ENCODE measurements at places on chromosomes 3 and 15.

- no peak for DNase-seq
These were observed 106.6 kb downstream of the SSR3 start for GRCh38 chr3:156448300-156448699.

DNA sequence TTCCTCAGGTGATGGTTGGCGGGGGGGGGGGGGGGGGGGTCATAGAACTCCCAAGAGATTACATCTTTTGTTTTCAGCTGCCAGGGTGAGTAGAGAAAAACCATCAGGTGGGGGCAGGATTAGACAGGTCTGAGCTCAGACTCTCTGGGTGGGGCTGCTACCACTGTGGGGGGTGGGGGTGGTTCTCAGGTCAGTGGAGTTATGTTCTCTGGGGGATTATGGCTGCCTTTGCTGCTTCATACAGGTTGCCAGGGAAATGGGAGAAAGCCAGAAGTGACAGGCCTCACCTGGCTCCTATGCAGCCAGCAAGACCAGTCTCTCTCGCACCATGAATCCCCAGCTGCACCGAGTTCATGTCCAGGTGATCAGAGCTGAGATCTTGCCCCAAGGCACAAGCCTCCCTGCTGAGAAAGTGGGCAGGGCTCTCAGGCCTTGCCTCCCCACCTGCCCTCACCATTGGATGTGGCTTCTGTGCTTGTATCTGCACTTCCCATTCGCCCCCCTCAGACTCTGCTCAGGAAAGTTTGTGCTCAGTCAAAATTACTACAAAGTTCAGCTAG is 828.1 kb downstream of the MCTP2 start:
- no peak for DNase-seq

GRCh38 chr3:86785386-86785785 is 205.6 kb downstream of the VGLL3 start:
- DNase-seq: no peak

DNA sequence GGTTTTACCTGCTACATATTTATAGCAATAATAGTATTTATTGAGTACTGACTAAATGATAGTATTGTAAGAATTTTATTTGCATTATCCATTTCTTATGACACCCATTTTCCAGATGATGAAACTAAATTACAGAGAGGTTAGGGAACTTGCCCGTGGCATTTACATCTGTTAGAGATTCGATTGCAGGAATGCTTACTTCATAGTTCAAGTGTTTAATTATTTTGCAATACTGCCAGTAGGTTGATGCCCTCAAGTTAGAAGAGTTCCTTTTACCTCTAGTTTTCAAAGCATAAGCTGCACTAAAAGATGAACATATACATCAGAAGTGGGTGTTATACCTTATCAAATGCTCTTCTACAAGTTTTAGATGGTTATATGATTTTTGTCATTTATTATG is 362.8 kb upstream of the RGMA start:
- DNase-seq: no peak

DNA sequence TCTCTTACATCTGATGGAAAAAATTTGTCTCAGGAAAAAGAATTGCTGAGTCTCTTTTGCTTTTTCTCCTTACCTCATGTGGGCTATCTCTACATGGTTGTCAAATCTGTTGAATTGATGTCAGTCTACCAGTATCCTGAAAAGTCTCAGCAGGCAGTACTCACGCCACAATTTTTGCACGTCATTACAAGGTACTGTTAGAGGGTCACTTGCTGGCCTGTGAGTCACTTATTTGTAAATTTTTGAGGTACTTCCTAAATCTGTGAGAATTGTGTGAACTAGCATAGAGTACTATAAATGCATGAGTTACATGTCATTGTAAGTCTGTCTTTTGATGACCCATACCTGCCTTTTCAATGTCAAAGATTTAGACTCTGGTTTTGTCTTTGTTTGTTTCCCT is 15.9 kb downstream of the HPS3 start:
- DNase-seq: no peak

- DNase-seq: peak; percentile 91
These were observed at the start of gene SPSB4 for GRCh38 chr3:141050576-141051442. TSS of gene SPSB4 (plus strand) at chr3:141051347. CDS start at chr3:141066105, 14,758 bp downstream.

DNA sequence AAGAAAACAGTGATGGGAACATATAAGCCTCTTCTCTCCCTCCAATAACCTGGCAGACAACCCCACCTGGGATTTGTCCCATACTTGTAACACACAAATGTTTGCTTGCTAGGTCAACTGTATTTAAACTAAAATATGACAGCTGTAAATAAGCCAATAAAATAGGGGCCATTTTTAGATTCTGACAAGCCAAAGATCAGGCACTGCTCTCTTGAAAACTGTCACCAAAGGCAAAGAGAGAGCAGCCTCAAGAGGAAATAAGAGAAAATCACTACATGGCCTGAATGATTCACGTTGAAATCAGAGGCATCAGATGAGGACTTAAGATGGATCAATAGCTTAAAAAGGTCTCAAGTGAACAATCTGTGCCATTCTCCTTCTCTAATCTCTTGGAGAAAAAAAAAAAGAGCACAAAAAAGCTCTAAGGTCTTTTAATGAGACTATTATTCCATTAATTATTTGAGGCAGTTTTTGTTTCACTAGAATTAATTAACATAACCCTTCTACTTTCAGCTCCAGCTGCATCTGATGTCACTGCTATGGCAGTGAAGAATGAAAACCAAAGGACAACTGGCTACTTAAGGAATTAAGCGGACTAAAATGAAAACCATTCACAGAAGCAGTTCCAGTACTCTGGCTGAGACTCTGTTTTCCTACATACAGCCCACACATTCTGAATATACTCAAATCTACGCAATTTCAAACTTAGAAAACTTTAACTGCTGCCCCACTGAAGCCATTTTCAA is 19.0 kb downstream of the MYO5A start:
- no peak for DNase-seq

GRCh38 chr15:75214293-75215096 is 12.8 kb downstream of the C15orf39 start:
- DNase-seq: no peak

DNA sequence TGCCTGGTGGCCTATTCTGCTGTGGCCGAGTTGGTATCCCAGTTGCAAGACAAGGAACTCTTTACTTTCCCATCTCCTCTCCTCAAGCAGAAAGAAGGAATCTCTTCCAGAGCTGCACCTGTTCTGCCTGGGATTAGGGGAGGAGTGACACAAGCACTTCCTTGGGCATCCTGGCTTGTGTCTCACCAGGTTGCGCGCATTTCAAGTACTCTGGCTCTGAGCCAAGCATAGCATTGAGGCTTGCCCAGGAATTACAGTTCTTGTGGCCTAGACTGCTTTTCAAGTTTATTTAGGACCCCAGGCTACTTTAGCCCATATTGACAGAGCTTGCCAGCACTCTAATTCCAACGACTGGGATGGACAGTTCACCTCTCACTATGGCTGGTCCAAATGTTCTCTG is 150.5 kb downstream of the RSRC1 start:
- no peak for DNase-seq

GRCh38 chr15:64180235-64180824 is 17.5 kb upstream of the PPIB start:
- no peak for DNase-seq

DNA sequence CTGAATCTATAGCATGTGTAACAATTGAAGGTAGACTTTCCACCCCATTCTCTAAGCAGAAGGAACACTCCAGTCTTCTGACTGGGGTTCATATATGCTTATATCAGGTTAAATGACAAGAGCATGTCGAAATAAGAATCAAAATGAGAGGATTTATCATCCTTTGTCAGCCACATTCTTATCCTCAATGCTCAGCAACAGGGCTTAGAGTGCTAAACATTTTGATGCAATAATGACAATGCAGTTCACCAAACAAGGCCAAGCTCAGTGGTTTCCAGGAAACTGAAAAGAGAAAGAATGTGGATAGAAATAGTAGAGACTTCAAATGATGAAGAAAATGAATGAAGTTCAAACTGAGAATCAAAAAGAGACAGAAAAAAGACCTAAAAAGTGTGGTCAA is 78.0 kb downstream of the FSIP1 start:
- no peak for DNase-seq

GRCh38 chr3:46096336-46096735 is 69.1 kb upstream of the XCR1 start:
- DNase-seq: no peak

- DNase-seq: no peak
These were observed 148.7 kb downstream of the TPRG1 start for GRCh38 chr3:189320511-189320910.

- no peak for DNase-seq
These were observed 1.8 kb downstream of the IGDCC3 start for GRCh38 chr15:65375871-65376607.

DNA sequence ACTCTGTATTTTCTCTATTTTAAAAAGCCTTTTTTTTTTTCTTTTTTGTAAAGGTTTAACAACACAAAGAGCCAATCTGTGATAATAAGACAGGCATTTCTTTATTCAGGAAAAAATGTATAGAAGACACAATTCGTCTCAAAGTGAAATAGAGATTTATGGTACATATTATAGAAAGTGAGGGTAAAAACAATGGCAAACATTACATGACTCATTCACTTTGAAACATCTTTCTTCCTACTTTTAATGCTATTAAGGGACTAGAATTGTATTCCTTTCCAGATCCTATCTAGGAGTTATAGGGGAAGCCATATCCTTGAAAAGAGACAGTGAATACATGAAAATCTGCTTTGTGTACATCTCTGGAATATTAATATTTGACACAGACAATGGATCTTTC is 137.1 kb upstream of the MCTP2 start:
- no peak for DNase-seq

GRCh38 chr3:135368781-135369180 is 573.7 kb downstream of the EPHB1 start:
- DNase-seq: no peak

GRCh38 chr3:194739498-194740284 is 54.0 kb downstream of the FAM43A start:
- no peak for DNase-seq

GRCh38 chr3:159607856-159608255 is 380.8 kb upstream of the IL12A start:
- DNase-seq: no peak

GRCh38 chr15:76384409-76384808 is 47.8 kb downstream of the ISL2 start:
- DNase-seq: no peak

DNA sequence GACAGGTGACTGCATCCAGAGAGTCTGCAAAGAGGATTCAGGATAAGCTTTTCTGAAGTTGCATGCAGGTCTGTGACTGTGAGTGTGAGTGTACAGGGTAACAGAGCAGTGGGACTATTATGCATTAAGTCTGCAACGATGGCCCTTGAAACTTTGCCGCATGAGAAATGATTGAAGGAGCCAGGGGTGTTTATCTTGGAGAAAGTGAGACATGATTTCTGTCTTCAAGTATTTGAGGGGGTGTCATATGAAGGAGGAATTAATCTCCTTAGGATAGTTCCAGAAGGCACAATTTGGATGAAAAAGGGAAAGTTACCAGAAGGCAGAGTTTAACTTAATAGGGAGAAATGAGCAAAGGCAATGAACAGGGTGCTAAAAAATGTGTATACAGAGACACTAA is 119.6 kb downstream of the ARNT2 start:
- no peak for DNase-seq

DNA sequence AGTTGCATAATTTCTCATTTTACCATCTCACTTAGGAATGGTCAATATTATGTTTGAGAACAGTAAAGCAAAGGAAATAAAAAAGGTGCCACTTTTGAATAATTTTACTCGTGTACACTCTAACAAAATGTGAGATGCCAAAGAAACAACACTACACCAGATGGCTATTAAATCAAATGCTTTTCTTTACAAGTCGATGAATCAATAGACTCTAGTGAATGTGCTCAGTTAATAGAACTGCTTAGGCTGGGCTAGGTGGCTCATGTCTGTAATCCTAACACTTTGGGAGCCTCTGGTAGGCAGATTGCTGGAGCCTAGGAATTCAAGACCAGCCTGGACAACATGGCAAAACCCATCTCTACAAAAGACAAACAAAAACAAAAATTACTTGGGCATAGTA is 87.9 kb downstream of the ZNF609 start:
- DNase-seq: no peak

DNA sequence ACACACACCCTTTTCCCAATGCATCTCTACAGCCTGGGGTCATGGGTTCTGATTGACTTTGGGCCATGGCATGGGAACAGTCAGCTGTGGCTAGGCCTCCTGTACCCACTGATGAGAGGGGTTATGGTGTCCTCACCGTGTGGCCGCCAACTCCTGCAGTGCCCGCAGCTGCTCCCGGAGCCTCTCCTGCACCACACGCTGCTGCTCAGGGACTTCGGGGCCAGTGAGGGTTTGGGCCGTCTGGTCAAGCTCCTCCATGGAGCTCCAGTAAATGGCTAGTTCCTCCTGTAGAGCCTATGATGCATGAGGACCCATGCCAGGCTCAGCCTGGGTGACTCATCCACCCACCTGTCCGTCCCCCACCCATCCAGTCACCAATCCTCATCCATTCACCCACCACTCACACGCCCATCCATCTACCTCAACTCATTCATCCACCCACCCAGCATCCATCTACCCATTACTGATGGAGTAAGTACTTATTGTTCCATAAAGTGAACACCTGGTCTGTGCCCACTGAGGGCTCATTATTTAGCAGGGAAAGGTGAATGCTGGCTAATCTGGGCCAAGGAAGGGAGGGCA is 21.6 kb downstream of the SPTBN5 start:
- no peak for DNase-seq

DNA sequence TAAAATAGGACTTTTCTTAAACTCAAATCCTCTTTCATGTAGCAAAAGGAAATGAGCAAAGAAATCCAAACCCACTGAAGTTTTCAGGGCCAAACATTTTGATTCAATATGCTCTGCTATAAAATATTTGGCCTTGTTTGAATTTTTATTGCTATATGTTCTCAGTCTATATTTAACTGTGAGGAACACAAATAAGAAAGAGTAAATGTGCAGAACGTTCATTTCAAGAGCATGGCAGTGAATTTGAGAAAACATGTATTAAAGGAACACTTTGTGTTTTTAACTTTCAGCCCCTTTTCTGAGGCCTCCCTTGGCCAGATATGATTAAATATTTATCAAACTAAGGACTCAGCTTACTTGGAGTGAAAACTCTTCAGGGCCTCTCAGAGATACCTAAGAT is 124.7 kb upstream of the CCNL1 start:
- no peak for DNase-seq

DNA sequence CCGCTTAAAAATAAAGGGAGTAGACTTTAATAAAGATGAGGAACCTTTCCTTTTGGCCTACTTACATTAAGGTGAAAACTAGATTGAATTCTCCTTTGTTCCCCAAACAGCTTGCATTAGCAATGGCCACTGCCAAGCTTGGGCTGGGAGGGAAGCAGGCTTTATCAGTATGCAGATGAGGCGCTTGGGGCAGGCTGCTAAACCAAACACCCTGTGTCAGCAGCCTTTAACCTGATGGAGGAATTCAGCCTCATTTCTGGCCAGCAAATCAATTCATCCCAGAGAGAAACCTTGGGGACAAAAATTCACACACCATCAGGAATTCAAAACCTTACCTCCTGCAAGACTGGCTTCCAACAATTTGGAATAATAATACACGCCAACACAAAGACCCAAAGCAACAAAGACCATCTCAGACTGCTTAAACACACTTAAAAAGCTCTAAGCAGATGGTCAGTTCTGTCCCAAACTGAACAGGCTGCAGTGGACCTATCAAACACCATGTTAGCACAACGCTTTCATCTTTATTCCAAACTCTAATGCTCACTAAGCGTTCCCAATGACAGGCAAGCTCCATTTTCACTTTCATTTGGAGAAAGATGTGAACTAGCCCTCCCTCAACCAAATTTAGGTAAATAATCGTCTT is 255.1 kb upstream of the CMC1 start:
- DNase-seq: no peak

- no peak for DNase-seq
These were observed 87.8 kb upstream of the GALNT15 start for GRCh38 chr3:16086690-16087089.
